Left ventricle myocardium inferior (tissue), 1 donor: ENCODE measurements at places on chromosomes 4 and X.

DNA sequence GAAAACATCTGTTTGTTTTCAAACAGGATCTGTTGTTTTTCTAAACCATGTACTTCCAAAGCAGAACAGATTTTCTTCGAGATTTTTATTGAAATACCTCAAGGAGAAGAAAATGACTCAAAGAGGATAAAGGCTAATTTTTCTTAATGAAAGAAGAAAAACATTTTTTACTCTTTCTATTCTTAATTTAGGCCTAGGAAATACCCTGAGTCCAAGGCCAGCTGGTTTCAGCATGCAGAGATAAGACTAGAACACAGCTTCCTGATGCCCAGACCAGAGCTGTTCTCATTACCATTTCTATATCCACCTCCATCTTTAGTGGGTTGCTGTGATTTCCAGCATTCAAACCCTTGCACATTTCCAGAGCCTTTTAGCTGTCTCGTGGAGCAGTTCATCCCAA is 18.3 kb downstream of the GAB1 start:
- DNase-seq, result no peak

DNA sequence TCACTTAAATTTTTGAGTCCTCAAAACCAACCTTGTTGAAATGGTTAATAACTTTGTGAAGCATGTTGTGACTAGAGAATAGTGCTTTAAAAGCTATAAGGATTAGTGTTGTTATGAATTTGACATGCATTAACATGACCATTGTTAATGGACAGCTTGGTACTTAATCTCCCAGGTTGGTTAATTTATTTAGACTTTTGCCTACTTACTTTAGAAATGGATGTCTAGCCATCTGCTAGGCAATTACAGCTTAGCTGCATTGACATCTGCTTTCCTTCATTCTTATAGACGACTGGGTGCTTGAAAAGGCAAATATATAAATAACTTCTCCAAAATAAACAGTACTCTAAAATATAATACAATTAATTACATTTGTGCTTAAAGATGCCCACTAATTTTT is 368.0 kb downstream of the CCSER1 start:
- no peak for DNase-seq

DNA sequence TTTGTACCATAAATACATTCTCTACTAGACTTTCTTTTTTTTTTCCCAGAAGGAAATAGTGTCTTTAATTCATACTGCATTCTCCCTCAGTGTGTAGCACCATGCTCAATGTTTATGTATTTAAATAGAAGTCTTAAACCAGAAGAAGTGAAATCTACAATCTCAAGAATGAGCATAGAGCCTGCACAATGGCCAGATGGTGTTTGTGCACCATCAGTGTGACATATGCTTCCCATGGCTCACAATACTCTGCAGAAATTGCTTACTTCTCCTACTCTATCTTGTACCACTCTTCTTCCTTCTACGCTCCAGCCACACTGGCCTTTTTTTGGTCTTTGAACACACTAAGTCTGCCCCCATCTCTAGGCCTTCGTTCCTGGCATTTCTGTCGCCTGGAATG is 2.6 kb upstream of the DOCK11 start:
- DNase-seq, result no peak

DNA sequence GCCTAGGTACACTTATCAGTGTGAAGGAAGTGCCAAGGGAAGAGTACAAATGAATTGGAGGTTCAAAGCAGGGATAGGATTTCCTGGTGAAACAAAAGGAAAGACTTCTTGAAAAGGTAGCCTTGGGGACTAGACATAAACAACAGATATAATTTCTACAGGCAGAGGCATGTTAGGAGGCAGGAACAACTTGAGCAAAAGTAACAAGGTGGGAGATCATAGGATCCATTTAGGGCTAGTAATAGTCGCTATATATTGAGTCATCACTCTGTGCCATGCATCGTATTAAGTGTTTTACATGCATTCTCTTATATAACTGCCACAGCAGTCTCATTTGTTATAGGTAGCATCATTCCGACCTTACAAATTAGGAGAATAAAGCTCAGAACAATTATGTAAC is 98.3 kb upstream of the EOLA2 start:
- DNase-seq, result no peak

DNA sequence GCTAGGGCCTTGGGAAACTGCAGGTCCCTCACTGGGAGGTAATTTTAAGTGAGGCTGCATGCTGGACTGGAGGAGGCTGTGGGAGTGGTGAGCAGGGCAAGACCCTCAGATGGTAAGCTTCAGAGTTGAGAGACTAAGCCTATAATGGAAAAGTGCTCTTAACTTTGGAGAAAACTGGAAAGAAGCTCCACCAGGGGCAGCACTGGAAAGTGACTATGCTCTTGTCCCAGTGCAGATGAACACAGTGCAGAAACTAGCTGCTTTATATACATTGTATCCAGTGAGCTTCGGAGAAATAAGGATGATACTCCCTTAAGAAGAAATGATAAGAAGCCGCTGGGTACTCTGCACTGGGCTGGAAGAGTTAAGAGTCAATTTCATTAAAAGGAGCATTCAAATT is 3.2 kb upstream of the MAGEB2 start:
- no peak for DNase-seq

DNA sequence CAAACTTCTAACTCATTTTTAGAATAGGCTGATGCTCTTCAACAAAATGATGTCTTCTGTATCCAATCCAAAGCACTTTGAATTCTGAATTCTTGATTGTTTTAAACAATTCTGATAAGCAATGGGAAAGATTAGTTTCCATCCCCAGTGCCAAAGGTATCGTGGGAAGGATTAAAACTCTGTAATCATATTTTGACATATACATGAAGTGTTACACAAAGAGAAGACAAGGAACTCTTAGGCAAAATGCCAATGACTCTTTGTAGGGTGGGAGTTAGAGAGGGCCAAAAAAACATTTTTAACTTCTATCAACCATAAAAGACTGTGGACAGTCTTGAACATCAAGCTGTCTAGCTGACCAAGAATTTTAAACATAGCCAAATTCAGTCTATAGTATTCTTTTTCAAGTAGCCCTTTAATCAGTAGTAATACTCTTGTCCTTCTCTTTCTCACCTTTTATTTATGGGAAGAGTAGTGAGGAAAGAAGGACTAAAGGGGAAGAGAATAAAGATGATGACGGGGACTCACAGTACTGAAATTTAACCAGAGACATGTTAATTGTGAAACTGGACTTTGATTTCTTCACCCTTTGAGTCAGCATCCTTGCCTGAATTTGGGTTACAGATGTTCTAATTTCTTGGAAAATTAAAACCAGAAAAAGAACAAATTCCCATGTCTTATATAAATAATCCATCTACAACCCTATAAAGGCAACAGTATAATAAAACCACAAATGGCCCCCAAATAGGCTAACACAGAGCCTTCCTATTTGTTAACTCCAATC is 51.8 kb upstream of the VEGFD start:
- no peak for DNase-seq

GRCh38 chr4:186202490-186203140 is 11.2 kb downstream of the CYP4V2 start:
- no peak for DNase-seq

- no peak for DNase-seq
Measured at GRCh38 chr4:566508-567295, 9.4 kb downstream of the TMEM271 start.

DNA sequence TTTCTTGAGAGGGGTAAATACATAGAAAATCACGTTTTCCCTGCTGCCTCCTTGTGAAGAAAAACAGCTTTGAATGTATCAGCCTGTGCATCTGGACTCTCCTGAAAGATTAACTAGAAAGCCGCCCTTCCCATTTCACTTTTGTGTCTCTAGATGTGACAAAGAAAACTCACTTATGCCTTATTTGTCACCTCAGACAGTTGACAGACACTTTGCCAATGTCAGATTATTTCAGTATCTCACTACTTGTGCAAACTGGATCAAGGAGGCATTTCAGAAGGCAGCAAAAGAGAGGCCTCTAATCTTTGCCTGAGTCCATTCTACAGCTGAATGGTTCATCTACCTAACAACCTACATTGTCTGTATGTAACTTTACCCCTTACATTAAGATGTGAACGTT is 754.9 kb downstream of the RPA4 start:
- DNase-seq, result no peak

DNA sequence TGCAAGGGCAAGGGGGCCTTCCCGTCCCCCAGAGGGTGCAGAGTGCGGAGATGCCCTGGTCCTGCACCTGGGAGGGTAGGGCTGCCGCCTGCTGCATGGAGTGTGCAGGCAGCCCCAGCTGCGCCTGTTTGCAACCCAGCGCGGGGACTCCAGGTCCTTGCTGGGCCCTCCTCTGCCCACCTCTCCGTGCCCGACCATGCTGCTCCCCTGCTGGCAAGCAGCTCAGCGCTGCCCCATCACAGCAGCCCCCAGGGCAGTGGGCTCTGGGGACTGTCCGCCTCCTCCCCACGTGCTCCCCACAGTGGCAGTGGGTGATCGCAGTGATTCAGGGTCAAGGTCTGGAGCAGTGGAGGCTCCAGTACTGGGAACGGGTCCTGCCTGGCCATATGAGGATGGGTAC is 5.0 kb upstream of the FBXW7 start:
- DNase-seq, result no peak

DNA sequence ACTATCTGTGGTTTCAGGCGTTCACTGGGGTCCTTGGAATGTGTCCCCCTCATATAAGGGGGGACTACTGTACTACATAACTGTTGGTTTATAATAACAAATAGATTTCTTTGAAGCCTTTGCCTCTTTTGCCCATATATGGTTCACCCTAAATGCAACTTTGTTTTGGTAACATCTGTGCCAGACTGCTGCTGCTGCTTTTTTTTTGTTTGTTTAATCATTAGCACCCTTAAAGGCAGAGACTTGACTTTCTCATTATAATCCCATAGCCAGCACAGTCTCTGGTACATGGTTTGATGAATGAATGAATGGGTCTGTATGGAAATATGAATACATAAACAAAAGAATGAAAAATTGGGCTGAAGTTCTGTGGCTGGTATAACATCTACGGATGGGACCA is 80.2 kb upstream of the LHFPL1 start:
- DNase-seq, result no peak

DNA sequence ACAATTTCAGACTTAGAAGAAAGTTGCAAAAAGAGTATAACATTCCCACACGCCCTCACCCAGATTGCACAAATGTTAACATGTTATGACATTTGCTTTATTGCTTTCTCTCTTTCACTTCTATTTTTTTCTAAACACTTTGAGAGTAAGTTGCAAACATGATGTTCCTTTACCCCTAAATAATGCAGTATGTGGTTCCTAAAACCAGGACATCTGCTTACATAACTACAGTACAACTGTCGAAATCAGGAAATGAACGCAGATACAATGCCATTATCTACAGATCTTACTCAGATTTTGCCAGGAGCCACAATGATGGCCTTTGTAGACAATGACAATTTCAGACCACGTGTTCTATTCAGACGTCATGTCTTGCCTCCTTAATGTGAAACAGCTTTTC is 22.4 kb downstream of the SH3TC1 start:
- no peak for DNase-seq

DNA sequence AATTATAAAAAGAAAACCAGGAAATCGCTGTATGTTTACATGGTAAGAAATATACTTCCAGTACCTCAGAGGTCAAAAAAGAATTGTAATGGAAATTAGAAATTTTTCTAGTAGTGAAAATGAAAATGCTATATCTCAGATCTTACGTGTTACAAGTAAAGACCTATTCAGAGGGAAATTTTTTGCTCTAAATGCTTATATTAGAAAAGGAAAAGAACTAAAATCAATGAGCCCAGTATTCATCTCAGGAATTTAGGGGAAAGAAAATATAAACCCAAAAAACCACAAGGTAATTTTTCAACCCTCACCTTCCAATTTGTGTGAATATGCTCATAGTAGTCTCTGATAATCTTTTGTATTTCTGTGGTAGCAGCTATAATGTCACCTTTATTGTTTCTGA is 145.6 kb downstream of the RAP1GDS1 start:
- DNase-seq, result no peak

DNA sequence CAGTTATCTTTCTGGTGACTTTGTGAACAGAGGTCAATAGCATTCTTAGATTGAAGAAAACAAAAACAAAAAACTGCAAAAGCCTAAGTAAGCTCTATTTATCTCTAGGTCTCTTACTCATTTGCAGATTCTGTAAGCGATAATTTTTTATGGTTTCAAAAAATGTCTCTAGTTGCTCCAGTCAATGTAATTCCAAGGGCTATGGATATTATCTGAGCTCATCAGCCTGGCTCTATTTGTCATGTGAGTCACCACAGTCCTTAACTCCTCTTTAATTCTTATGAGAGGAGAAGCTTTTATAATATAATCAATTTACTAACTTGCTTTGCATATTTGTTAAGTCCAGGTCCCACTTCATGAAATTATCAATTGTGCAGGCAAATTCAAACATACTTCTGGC is 79.1 kb downstream of the NPFFR2 start:
- no peak for DNase-seq

GRCh38 chr4:137656661-137657060 is 124.4 kb upstream of the PCDH18 start:
- no peak for DNase-seq

DNA sequence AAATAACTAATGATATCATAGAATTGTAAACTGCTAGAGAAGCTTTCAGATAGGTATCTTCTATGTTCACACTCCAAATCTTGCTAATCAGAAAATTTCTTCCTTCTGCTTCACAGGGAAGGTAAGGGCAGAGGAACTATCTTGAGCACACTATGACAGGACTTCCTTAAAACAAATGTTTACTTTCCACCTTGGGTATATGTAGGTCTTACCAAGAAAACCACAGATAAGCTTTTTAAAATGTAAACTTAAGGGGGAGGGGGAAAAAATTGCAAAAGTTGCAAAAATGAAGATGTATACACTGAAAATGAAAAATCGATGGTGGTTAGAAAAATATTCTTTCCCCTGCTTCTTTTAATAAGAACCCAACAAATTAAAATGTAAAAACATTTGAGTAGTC is 30.9 kb downstream of the YTHDC1 start:
- DNase-seq, result no peak

GRCh38 chr4:5993876-5994811 is 24.1 kb downstream of the C4orf50 start:
- DNase-seq, result no peak

- DNase-seq, result no peak
Measured at GRCh38 chr4:142097015-142097414, 460.6 kb downstream of the IL15 start.

DNA sequence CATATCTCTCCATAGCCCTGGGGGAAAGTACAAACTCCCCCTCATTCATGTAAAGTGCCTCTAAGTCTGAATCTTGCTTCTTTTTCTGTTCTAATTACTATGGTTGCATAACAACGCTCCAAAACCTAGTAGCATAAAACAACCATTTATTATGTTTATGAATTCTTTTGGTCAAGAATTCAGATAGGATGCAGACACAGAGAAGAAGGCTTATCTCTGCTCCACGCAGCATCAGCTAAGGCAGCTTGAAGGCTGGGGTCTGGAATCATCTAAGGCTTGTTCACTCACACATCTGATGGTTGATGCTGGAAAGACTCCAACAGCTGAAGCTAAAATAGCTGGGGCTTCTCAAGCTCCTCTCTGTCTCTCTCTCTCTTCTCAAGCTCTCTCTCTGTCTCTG is 564.5 kb downstream of the ZNF674 start:
- DNase-seq, result no peak

- DNase-seq, result no peak
Measured at GRCh38 chr4:159107203-159107925, 4.5 kb downstream of the RAPGEF2 start.
